ENCODE measurements at places on chromosomes 2 and 18.

GRCh38 chr2:227504700-227505099 is 32.7 kb downstream of the AGFG1 start:
- DNase-seq: no peak

GRCh38 chr2:147109291-147109690 is 735.5 kb upstream of the ACVR2A start:
- DNase-seq: no peak

DNA sequence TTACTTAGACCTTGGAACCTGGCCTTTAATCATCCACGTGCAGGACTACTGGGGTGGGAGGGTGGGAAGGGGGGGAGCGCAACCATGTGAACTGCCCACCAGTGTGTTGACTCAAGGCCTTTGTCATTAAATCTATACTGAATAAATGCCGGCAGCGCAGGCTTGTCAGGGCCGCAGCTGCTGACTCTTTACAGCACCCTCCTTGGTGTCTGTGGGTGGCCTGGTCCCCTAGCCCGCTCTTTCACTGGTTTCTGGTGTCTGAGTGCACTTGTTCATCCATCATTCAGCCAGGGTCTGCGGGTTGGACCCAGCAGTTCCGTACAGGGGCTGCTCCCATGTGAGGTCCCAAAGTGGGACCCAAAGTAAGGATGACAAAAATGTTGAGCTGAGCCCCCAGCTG is 11.5 kb downstream of the MAP3K2 start:
- no peak for DNase-seq

DNA sequence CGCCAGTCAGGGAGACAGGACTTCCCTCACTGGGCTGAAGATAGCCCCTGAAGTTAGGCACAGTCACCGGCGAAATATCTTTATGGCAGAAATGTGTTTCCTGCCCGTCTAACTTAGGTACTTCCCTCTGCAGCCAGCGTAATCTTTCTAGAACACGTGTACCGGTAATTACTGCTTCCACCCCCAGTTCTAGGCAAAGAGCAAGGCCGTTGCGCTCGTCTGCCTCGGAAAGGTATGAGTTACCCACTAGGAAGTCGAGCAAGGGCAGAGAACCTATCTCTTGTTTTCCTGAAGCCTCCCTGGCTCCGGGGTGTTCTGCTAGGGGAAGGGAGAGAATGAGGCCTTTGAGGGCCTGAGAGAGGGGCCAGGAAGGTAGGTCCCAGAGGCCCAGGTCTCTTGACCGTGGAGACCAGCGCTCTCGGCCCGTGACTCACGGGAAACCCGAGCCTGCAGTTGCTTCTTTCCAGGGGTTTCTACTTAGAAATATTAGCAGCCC is 70.0 kb downstream of the TWSG1 start:
- no peak for DNase-seq

DNA sequence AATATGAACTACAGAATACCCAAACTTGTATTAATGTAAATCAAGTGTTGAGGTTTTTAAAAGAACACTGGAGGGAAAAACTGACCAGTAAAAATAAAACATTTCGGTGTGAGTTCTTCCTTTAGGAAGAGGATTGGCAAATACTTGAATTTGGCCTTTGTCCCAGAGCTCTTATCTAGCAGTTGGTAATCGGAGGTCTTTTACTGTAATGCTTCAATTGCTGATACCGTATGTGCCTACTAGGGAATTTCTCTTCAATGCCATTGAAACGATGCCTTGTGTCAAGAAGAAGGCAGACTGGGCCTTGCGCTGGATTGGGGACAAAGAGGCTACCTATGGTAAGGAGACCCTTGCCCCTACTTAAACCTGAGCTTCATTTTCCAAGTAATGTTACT is 4.1 kb downstream of the RRM2 start:
- DNase-seq: no peak

- DNase-seq: no peak
These were observed 298.8 kb downstream of the SP3 start for GRCh38 chr2:173666171-173666888.

DNA sequence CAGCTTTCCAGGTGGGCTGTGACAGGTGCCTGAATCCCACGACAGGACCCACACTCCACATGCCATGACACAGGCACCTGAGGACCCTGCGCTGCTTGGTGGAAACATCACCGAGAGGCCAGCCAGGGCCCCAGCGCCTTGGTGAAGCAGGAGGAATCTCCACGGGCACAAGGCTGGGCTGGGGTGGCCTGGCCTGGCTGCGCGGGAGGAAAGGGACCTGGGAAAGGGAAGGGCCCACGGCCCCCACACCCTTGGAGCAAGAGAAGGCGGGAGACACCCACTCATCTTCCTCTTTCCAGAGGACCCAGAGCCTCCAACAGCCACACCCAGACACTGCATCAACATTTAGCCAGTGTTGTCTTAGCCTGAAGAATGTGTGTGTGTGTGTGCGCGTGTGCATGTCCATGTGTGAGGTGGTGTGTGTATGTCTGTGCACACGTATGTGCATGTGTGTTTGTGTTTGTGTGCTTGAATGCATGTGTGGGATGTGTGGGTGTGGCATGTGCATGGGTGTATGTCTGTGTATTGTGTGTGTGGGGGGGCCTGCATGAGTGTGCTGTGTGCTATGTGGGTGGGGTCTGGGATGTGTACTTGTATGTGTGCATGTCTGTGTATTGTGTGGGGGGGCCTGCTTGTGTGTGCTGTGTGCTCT is 6.3 kb upstream of the OTOS start:
- DNase-seq: no peak

DNA sequence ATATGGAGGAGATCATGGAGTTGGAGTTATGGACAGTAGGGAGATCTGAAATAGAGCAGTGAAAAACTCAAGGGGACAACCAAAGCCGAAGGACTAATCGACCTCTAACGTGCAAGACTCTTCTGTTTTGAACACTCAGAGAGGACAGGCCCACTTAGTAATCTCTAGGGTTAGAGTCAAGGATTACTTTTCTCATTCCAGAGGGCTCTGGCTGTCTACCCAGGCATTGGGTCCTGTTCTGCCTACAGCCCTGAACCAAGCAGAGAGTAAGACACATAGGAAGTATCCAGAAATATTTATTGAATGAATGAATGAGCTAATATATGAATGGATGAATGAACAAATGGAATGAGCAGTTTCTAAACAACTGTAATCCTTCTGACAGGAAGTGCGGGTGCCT is 50.3 kb upstream of the PKDCC start:
- DNase-seq: no peak

GRCh38 chr2:127193967-127194280 is 26.2 kb downstream of the CYP27C1 start:
- no peak for DNase-seq

DNA sequence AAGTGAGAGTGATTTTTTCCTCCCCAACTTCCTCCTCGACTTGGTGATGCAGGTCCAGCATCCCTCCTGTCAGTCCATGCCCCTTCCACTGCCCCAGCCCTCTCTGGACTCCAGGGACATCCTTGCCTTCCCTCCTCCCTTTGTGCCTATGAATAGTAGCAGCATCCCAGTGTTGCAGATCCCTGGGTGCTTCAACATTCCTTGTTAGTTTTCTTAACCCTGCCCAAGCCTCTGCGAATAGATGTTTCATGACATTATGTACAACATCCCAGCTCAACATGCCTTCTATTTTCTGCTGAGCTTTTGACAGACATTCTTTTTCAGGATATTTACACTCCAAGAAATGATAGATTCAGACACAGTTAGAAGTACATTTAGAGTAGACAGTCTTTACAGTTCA is 35.3 kb upstream of the CCDC150 start:
- no peak for DNase-seq

DNA sequence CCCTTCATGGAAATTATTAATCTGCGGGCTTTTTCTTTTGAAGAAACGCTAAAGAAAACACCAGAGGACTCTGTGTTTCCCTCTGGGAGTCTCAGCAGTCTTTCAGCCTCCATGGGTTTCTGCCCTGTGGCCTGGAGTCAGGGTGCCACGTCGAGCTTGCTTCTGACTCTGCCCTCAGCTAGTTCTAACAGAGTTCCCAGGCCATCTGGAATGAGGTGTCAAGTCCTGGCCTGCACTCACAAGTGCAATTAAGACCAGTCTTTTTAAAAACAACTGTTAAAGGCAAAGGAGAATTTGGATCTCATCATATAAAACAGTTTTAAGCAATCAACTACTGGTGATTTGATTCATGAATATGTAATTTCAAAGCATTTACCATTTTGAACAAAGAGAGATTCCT is 157.3 kb downstream of the RHBDD1 start:
- DNase-seq: no peak

DNA sequence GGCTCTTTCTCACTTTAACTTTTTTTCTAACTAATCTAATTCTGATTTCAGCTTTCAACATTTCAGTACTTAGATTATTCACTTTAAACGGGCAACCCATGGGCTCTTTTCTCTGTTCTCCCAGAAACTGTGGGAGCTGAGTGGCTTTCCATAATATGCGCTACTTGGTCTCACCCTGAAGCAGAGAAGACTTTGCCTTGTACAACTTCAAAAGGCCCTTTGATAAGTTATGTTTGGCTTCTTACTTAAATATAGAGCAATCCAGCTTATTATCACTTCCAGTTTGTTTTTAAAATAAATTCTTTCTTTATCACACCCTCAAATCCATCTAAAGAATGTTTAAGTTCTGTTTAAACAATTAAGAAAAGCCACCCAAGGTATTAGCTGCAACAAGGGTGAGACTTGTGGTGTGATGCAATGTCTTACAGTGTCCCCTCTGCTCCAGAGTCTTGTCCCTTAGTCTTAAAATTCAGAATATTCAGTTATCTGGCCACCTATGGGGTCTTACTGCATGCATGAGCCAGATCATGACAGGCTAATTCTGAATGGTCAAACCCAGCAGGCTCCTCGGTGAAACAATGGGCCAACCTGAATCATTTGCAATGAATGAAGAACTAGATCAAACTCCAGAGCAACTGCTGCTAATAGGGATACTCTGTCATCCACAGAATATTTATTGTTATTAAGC is 38.8 kb downstream of the GCG start:
- no peak for DNase-seq

- DNase-seq: no peak
These were observed 180.9 kb downstream of the ZBTB7C start for GRCh38 chr18:48228301-48228715.

DNA sequence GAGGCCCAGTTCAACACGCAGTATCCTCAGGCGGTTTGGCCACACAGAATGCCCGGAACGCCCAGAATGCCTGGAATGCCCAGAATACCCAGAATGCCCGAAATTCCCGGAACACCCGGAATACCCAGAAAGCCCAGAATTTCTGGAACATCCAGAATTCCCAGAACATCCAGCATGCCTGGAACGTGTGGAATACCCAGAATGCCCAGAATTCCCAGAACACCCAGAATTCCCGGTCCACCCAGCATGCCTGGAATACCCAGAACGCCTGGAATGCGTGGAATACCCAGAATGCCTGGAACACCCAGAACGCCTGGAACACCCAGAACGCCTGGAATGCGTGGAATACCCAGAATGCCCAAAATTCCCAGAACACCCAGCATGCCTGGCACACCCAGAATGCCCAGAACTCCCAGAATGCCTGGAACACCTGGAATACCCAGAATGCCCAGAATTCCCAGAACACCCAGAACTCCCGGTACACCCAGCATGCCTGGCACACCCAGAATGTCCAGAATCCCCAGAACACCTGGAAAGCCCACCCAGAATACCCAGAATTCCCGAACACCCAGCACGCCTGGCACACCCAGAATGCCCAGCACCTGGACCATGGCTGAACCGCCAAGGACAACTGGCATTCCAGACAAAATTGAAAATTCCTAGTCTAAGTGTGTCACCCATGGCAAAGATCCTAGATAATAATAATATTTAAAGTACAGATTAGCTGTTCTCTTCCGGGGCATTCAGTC is 487.4 kb upstream of the SALL3 start:
- no peak for DNase-seq
